ENCODE measurements at places on chromosomes 6 and 20.

DNA sequence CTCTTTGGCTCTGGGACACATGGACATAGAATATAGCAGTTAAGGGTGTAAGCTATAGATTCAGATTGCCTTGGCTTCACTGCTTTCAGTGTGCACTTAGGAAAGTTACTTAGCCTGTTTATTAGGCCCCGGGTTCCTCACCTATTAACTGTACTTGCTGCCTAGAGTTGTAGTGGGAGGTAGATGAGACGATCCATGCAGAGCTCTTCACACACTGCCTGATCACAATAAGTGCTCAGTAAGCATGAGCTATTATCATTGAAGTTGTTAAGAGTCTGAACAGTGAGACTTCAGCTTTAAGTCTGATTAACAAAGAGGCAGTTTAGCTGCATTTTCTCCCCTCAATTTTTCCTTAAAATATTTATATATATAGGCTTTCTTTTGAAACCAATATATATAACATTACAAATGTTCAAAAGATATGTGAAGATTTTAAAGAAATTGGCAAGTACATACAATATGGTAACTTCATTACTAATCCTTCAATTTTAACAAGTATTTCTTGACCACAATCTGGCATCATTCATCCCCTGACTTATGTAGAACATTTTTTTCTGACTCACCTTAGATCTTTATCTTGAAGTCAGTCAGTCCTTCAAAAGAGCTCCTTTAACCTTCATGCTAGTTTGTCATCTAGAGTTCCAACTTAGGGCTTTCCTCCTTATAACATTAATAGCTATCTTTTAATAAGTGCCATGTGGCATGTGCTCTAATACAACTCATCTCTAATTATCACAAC lies 20.5 kb upstream of the SUPT3H start:
- DNase-seq = no peak

GRCh38 chr6:118980063-118980462 lies 45.1 kb upstream of the MCM9 start:
- no peak for DNase-seq

DNA sequence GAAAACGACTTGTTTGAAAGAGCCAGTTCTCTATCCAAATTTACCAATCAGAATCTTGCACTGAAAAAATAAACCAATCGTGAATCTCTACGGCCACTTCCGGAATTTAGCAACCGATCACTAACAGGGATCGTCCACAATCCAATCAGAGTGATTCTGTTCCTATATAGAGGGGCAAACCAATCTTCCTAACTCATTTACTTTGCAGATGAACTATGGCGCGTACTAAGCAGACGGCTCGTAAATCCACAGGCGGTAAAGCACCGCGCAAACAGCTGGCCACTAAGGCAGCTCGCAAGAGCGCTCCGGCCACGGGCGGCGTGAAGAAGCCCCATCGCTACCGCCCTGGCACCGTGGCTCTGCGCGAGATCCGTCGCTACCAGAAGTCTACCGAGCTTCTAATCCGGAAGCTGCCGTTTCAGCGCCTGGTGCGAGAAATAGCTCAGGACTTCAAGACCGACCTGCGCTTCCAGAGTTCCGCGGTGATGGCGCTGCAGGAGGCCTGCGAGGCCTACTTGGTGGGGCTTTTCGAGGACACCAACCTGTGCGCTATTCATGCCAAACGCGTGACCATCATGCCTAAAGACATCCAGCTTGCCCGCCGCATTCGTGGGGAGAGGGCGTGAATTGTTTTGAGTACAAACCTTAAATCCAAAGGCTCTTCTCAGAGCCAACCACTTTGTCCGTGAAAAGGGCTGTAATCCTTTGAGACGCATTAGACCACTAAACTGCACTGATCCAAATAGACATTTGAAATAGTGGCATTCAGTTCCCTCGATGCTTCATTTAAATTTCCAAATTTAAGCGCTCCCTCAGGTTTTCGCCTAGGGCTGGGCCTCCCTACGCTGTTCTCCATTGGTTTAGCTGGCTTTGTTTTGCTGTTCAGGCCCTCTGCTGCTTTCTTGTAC lies 138.0 kb downstream of the HFE start:
- DNase-seq = no peak

GRCh38 chr6:110541701-110542309 lies 65.4 kb upstream of the SLC22A16 start:
- no peak for DNase-seq

- no peak for DNase-seq
Observed at GRCh38 chr6:160077526-160077925, 44.1 kb upstream of the SLC22A1 start.

DNA sequence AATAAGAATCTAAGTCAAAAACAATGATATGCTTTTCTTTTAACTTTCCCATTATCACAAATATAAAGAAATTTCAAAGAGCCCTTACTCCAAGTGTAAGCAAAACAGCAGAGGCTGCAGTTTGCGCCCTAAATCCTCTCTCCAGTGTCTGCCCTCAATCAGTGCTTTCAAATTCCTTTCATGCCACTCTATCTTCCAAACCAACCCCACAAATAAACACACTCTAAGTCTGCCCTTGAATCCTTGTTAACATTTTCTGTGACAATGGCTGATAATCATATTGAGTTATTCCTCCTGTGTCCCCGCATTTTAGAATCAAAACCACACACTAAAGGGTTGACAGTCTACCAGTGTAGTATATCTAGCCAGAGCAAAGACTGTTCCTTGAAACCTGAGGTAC lies 317.9 kb upstream of the MARCKS start:
- no peak for DNase-seq

DNA sequence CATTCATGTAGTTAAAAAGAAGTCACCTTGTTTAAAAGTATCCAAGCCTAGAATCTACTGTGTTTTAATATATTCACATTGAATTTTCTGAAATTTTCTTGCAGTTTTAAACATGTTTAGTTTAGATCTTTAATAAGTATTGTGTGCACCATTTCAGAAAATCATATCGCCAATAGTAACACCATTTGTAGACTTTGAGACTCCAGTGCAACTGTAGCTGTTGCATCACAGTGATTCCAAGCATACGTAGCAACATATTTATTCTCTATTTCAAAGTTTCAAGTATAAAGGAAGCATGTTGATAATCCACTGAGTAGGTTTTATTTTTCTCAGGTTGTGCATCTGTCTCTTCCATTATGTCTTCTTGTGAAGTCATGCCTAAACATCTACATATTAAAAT lies 46.4 kb downstream of the HMGN3 start:
- no peak for DNase-seq

DNA sequence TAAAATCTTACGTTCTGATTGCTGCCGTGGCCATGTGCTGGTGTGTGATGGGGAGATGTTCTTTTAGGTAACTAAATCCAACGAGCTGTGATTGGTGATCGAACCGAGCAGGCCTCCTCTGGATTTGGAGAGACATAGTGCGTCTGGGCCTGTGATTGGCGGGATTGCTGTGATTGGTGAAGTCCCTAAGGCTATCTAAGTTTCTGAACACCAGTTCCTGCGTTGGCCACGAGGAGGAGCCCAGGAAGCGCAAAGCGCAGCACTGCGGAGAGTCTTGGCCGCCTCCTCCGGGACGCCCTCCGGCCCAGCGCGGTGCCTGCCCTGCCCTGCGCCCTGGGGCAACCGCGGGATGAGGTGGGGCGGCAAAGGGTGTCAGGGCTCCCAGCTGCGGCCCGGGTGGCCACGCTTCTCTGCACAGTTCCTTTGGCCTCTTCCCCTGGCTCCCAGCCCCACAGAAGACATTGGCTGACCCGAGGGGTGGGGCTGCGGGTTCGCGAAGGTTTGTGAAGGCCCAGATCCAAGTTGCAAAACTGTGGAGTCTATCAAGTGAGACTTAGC lies 33.0 kb downstream of the HNF4A start:
- peak; percentile 42 for DNase-seq

- no peak for DNase-seq
Observed at GRCh38 chr6:127090051-127090450, 28.4 kb upstream of the RSPO3 start.

- DNase-seq = no peak
Observed at GRCh38 chr20:1299522-1299921, 29.4 kb downstream of the SDCBP2 start.

DNA sequence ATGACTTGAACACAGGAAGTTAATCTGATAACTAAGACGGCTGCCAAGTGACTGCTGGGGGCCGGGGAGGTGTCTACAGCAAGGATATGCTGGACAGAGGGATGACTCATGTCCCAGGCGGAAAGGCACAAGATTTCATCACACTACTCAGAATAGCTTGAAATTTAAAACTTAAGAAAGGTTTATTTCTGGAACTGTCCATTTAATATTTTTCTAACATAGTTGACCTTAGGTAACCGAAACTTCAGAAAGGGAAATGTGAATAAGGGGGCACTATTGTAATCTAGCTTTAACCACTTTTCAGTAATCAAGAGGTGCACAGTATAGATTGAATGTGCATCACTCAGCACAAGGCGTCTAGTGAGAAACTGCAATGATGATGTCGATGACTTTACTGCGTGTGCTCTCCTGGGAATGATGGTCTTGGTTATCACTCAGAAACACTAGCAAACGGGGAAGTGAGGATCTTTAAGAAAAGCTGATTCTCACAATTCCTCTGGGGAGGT lies 171.5 kb downstream of the QKI start:
- no peak for DNase-seq

- no peak for DNase-seq
Observed at GRCh38 chr20:15918631-15919030, 654.6 kb downstream of the KIF16B start.

GRCh38 chr6:3990692-3991491 lies 88.0 kb downstream of the FAM217A start:
- peak; percentile 76 for DNase-seq

GRCh38 chr6:62775427-62776022 lies 435.7 kb upstream of the FKBP1C start:
- peak; percentile 10 for DNase-seq

DNA sequence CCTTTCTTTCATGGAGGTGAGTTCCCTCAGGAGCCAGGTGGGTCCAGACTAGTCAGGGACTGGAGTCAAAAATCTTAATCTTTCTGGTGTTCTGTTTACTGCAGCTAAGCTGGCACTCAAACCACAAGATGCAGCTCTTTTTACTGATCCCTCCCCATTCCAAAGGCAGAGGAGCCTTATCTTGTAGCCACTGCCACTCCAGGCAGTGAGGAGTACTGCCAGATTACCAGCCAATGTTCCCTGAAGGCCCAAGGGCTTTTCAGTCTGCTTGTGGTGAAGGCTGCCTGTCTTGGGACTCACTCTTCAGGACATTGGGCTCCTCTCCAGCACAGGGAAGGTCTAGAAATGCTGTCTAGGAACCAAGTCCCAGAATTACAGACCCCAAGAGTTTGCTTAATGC lies 490.4 kb upstream of the ADGRB3 start:
- DNase-seq = no peak

DNA sequence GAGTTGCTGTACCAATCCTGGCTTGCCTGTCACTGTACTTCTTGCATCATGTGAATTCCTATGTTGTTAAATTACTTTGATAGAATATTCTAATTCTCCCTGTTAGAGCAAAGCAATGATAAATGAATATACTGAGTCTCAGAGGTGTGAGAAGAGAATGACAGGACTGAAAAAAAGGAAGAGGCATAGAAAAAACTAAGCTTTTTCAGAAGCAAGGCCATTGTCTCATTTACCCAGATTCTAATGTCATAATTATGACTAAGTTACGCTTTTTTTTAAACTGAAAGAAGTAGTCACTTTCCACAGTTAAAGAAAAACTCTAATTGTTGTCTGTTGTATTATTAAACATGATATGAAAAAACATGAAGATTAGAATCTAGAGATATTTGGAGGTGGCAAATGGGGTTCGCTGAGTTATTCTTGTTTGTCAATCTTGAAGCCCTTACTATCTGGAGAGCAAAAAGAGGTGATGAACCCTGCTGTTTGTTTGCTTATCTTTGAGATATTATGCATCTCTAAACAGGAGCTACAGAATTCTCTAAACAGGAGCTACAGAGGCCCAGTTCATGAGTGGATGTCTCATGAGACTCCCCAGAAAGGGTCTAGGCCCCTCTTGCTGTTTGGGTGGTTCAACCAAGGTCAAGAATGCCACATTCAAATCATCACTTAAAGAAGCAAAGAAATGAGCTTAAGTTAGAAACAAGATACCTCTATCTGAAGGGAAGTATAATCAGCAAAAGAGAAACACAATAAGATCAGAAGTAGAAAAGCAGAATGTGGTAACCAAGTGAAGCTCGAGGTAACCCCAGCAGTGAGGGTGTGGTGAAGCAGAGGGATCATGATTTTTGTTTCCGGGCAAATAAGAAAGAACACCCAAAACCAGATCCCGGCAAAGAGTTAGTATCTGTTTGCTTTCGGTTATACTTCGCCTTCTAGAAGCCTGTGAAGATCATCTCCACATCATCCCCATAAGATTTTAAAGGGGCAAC lies 33.3 kb upstream of the THEMIS start:
- no peak for DNase-seq

- no peak for DNase-seq
Observed at GRCh38 chr6:48917233-48917632, 545.8 kb downstream of the MMUT start.

DNA sequence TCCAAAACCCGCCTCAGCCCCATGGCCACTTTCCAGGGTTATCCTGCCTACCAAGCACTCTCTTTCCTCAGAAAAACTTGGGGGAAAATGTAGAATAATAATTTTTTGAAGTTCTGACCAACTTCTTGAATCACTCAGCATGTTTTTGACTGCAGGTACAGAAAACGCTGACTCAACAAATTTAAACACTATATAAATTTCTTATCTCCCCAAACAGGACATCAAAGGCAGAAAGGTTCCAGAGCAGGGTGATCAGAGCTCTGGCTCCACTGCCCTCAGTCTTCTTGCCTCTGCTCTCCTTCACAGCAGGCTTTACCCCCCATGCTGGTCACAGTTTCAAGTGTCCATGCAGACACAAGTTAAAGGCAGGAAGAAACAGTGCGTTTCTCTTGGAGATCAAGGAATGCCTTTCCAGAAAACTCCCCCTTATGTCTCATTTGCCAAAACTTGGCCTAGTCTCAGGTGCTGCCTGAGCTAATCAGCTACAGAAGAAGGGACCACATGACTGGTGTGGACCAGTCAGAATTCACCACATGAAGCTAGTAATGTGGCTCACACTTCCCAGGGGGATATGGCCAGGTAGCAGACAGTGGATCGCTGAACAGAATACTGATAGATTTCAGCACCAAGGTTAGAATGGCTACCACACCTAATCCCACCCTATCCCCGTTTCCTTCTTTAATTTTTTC lies 24.4 kb upstream of the SLC17A3 start:
- DNase-seq = no peak

- DNase-seq = no peak
Observed at GRCh38 chr20:7728338-7728737, 211.9 kb downstream of the HAO1 start.

DNA sequence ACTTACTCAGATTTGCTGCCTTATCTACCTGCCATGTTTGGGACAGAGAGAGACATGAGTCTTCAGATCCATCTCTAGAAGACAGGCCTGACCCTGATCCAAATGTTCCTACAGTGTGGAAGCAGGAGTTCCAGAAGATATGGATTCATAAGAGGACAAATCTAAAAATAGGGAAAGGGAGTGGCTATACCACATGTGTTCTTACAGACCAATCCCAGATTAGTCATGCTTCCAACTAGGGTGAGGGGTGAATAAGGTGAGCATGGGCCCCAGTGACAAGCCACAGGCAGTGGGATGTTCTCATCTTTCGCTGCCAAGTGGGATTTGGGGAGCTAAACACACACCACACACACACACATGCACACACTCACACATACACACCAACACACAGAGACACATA lies 670.7 kb upstream of the CITED2 start:
- no peak for DNase-seq

- no peak for DNase-seq
Observed at GRCh38 chr20:32809907-32810306, 9.8 kb upstream of the MAPRE1 start.

- DNase-seq = no peak
Observed at GRCh38 chr6:72738091-72738490, 116.2 kb downstream of the KCNQ5 start.

GRCh38 chr6:11213422-11214021 lies 18.9 kb downstream of the NEDD9 start:
- no peak for DNase-seq
